ENCODE measurements at places on chromosomes 7 and 10.

DNA sequence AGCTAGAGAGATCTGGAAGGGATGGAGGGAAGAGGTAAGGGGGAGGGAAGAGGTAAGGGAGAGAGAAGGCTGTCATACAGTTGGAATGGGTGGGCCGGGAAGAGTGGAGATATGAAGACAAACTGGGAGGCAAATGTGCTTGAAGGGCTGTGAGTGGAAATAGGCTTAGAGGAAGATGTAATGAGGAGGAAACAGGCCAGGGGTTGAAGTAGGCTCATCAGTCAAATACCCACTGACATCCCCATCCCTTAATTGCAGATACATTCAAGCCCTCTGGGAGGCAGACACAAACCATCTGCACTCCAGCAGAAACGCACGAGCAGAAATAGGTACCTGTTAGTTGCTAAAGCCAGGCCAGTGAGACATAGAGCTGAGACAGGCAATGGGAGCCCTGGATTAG lies 2.1 kb downstream of the SYNPO2L start:
- DNase-seq, result no peak

- no peak for DNase-seq
Measured at GRCh38 chr7:75571209-75571608, 79.1 kb downstream of the SPDYE5 start.

DNA sequence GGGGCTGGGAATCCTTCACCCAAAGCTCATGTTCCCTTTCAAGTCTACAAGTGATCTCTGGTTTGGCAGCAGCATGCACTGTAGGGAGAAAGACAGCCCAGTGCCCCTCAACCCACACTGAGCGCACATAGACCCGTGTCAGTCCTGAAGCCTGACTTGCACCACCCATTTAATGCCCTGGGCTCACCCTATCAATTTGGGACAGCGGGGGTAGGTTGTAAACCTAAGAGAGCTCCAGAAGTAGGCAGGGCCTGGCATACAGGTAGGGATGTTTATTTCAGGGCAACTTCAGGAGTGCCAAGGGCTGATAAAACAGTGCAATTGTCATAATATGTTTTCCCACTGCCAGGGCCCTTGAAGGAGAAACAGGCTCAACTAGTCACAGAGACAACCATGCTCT lies 3.5 kb upstream of the ATP6V0E2 start:
- no peak for DNase-seq

DNA sequence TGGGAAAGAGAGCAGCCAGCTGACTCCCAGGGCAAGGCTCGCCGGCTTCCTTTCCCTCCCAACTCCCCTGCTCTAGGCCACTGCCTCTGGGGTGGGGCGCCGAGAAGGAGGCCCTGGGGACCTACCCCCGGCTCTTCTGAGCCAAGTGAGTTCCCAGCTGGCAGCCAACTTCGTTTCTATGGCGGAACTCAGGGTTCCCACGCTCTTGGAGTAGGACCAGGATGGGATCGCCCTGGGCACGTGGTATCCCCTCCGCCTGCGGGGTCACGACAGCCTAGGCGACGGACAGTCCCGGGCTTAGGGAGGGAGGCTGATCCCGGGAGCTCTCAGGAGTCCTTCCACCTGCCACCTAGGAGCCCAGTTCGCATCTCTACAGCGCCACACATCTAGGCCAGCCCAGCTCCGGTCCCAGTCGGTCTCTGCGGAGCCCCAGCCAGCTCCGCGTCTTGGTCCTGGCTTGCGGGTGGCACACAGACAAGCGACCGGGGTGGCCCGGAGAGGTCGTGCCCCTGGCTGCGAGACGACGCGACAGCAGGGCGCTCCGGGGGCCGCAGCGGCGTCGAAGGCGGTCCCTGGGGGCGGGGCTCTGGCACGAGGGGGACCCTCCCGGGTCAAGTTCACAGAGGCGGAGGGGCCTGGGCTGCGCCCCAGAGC lies 20.5 kb upstream of the GATA3 start:
- no peak for DNase-seq

- DNase-seq, result no peak
Measured at GRCh38 chr7:37738321-37738720, 54.8 kb downstream of the GPR141 start.
